ENCODE measurements at places on chromosomes 6 and 20.
A peak's percentile ranks its signal among the peaks of the same experiment; 100 is the strongest.

DNA sequence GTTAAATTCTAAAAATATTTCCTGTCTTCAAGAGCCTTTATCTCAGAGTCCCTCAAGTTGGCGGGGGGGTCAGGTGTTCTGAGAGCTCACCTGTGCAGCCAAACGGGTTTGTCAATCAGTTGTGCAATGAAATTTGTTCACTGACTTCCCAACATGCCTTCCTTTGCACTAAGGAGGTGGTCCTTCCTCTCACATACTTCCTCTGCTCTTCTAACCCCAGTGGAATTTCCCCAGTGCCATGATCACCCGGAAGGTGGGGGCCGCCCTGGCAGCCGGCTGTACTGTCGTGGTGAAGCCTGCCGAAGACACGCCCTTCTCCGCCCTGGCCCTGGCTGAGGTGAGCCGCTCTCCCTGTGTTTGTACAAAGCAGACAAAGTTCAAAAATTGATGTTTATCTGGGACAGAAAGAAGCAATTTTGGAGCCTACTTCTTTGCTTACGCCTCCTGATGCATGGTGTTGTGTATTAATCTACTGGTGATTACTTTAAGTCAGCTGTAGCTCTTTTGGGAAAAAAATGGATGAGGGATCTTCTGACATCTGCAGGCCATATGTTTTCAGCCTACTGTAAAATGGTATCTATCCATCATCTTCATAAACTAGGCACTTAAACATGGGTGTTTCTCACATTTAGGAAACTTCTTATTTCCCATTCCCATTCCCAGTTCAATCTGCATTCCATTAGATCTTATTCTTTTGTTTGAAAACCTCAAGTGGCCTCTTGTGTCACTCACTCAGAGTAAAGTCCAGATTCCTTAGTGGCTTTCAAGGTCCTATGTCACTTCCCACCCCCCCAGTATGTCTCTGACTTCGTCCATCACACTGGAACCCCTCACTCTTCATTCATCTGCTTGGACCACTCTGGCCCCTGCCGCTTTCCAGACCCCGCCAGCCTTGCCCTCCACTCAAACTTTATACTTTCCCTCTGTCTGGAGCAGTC, 10.1 kb downstream of the ALDH5A1 start:
- DNase-seq = no peak

- no peak for DNase-seq
These were observed 24.5 kb downstream of the PSMG4 start for GRCh38 chr6:3283241-3283640.

- no peak for DNase-seq
These were observed 136.6 kb downstream of the ANKRD60 start for GRCh38 chr20:58091810-58092209.

- no peak for DNase-seq
These were observed 81.7 kb upstream of the PAX1 start for GRCh38 chr20:21623781-21624094.

DNA sequence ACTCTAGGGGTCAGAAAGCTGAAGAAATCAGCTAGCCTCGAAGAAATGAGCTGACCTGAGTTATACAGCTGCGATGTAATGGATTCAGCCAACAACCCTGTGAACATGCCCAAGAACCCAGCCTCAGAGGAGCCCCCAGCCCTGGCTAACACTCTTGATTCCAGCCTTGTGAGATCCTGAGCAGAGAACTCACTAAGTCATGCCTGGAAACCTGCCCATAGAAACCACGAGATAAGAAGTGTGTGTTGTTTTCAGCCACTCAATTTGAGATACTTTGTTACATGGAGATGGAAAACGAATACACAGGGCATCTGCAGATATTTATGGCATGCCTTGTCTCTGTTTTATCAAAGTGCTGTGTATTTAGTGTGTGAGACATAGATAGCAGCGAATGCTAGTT, 265.2 kb downstream of the QKI start:
- no peak for DNase-seq

DNA sequence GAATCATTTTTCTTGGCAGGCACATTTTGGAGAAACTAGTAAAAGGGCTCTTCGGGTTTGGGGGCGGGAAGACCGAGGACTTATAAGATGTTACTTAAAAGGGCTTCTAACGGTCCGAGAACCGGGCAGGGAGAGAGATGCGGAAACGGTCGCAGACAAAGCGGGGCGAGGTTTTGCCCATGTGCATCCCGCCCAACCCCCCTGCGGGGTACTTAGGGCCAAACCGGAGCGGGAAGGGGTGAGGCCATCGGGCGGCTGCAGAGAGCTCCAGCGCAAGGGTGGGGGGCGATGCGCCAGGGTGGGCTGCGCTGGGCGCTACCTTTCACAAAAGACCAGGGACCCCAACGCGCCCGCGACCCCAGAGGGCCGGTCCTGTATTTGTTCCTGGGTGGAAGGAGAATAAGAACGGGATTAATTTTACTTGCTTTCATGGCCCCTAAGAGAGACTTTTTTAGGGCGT, 616 bp downstream of the TUBB start:
- peak; percentile 22 for DNase-seq

- no peak for DNase-seq
These were observed 4.0 kb upstream of the FRMD1 start for GRCh38 chr6:168082860-168083513.

DNA sequence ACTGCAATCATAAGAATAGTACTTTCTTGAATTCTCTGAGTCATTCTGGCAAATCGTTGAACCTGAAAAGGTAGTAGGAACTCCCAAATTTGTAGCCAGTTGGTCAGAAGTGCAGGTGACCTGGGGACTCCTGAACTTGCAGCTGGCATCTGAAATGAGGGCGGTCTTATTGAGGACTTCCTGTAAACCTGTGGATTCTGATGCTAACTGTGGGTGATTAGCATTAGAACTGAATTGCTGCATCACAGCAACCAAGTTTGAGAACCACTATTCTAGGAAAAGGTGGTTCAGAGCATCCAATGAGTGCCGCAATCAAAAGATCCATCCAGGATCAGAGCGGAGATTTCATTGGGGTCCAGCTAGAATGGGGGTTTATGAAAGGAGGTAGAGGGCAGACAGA, 50.2 kb upstream of the UTRN start:
- no peak for DNase-seq

DNA sequence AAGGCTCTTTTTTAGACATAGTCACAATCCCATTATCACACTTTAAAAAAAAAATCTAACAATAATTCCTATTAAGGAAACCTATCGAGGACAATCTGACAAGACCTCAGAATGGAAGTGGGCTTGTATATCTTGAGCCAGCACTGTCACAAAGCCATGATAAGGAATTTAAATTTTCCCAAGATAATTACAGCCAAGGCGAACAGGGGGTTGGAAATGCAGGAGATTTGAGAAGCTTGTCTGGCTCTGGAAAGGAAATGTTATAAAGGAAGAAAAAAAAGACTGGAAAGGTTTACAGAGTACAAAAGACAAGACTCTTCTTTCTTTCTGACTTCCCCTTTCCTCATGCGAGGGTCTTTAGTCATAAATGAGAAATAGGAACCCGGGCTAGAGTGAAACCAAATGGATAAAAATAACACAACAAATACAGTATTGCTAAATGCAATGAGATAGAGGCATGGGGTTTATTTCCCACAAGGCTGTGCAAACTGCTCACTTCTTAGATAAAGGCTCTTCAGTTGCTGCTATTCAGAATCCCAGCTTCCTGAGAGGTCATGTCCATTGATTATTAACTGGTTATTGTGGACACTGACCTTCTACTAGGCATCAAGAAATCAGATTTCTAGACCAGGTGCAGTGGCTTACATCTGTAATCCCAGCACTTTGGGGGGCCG, 13.4 kb upstream of the GHRH start:
- DNase-seq = no peak

DNA sequence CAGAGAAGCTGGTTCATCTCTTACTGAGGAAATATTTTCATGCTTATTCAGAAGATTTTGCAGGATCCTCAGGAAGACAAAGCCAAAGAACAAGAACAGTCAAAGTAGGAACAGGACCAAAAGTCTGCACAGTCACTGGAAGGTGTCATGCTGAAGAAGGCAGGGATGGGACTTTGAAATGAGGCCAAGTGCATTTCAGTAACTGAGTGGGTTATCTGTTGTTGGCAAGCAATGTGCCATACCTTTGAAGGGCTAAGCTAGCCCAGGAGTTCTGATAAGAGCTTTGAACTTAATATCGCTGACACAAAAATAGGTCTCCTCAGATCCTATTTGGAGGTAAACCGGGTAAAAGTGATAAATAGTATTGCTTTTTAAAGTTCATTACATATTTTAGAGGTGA, 31.5 kb downstream of the SLC16A10 start:
- DNase-seq = no peak

GRCh38 chr6:118444796-118445195, 103.3 kb upstream of the PLN start:
- DNase-seq = no peak

DNA sequence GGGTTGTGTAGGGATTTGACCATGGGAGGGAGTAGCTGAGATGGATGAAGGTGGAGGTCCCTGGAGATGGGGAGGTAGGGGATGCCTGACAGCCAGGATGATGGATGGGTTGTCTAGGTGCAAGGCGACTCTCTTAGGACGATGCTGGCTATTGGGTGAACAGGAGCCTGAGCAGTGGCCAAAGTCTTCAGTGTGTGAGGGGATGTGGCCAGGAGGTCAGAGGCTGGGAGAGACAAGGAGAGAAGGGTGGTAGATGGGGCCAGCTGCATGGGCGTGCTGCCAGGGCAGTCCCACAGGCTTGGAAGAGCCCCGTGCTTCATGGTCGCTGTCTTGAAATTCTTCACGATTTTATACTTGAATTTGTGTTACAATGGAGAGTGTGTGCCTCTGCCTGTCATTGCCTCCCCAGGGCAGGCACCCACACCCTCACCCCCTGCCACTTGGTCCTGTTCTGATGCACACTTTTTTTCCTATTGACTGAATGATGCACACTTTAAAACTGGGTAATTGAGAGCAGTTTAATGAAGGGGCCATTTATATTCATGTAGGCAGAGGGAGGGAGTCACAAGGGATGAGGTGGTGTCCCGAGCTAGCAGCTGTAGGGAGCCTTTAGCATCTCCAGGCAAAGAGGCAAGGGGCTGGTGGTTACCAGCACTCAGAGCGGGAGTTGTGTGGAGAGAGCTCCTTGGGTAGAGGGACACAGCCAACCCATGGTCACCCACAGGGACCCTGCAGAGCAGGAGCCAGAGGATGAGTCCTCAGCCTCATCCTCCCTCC, 120.7 kb downstream of the DHX35 start:
- DNase-seq = no peak

GRCh38 chr6:30741789-30742315, 635 bp downstream of the FLOT1 start:
- no peak for DNase-seq

- no peak for DNase-seq
These were observed 2.0 kb downstream of the ROS1 start for GRCh38 chr6:117423754-117424153.

- DNase-seq = no peak
These were observed 15.4 kb downstream of the PNISR start for GRCh38 chr6:99409672-99410071.

DNA sequence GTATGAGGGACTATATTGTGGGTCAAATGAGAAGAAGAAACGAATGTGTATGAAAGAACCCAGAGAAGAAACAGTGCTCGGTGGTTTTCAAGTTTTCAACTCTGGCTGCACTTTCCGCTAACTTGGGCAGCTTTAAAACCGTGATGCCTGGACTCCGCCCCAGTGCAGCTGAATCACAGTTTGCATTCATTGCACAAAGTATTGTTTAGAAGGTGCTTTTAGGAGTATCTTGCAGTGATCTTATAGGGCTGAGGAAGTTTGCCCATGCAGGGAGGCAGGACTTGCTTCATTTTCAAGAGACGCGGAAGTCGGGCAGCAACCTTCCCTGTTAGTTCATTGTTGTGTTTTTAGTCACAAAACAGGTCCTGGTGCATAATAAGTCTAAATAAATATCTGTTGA, 52.7 kb downstream of the RSPH3 start:
- DNase-seq = no peak

DNA sequence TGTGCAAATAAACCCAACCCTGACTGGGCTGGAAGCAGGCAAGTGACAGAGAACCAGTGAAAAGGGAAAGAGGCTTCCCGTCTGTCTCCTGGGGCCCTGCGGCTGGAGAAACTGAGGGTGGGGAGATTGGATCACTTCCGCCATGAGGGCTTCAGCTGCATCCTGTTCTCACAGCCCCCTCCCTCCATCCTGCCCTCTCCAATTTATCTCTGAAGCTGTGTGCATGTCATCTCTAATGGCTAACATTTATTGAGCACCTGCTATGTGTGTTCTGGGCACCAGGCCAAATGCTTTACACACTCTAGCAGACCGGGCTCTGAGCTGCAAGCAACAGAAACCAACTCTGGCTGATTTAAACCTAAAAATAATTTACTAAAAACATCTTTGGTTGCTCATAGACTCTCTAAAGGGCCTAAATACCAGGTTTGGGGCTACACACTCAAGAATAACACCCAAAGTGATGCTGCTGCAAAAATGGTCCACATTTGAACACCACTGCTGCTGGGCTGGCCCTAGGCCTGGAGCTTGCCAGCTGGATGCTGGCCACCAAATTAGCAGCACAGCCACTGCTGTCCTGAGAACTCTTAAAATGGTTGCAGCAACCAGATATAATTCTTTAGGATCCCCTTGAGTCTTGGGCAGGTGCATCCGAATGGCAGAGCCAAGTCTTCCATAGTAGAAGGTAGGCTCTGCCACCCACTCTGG, 123.6 kb upstream of the LRFN2 start:
- no peak for DNase-seq

DNA sequence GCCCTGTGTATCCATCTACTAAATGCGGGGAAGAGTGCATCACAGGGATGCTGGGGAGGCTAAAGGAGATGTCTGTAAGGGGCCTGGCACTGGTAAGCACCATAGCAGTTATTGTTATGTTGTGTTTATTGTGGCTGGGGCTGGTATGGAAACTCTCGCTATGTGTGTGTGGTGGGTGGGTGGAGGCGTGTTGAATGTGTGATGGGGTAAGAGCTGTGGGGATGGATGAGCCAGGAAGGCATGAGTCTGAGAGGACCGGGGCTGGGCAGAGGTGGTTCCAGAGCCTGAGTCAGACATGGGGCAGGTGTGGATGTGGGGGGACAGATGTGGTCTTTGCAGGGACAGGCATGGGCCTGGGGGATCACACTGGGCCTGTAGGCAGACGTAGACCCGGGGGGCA, 88.1 kb downstream of the GRM4 start:
- DNase-seq = no peak

DNA sequence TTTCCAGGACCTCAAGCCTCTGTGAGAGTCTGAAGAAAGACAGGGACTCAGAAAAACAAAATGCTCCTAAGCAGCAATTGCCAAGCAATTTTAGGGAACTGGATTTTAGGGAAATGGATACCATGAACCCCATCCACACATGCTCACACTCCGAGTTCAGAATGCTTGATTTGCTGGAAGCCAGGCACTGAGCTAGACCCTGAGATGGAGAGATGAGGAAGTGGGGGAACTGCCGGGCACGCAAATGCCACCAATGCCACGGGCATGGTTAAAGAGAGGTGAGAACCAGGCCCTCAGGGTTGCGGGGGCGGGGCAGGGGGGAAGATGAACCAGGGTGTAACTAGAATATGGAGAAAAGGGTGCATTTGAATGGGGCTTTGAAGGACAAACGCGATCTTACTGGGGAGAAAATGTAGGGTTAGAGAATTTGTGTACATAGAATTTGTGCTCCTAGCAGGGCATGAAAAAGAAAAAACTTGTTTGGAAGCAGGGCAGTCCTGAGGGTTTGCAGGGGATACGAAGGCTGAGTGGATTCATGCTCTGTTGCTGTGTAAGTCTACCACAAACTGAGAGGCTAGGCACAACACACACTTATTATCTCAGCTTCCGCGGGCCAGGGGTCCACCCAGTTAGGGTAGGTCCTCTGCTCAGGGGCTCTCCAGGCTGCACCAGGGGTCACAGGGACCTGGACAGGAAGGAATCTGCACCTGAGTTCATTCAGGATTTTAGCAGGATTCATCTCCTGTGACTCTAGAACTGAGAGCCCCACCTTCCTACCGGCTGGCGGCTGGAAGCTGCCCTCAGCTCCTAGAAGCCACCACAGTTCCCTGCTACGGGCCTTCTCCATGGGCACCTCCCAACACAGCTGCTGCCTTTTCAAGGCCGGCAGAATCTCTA, 108.0 kb downstream of the SNX5 start:
- DNase-seq = no peak
